ENCODE measurements at places on chromosomes 7 and 10.
A peak's percentile ranks its signal among the peaks of the same experiment; 100 is the strongest.

GRCh38 chr10:5812283-5813090, 747 bp downstream of the GDI2 start:
- peak; percentile 47 for DNase-seq

- DNase-seq = no peak
These were observed 192.2 kb downstream of the PARD3 start for GRCh38 chr10:34622945-34623344.

DNA sequence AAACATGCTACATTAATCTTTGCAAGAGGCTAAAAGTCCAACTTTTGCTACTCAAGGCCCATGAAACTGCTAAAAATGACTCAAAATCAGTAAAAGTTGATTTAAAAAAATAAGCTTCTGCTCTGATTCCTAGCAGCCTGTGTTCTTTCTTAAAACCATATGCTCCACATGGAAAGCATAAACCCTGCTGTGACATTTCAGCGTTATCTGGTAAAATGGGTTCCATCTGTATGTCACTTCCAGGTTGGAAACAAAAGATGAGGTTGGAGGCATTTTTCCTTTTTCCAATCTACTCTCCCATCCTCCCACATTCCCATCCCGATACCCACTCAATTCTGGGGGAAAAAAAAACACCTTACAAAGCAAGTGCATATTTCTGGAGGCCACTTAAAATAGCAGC, 439.5 kb downstream of the NEBL start:
- no peak for DNase-seq

GRCh38 chr7:99752356-99752755, 17.4 kb upstream of the CYP3A7 start:
- DNase-seq = no peak

GRCh38 chr7:129391546-129392171, 42.6 kb upstream of the STRIP2 start:
- no peak for DNase-seq

- DNase-seq = no peak
These were observed 689 bp upstream of the GTPBP4 start for GRCh38 chr10:987620-987869.

- no peak for DNase-seq
These were observed 28.2 kb downstream of the TDRD1 start for GRCh38 chr10:114207349-114207748.

GRCh38 chr7:98488167-98488566, 87.3 kb upstream of the BAIAP2L1 start:
- no peak for DNase-seq

- no peak for DNase-seq
These were observed 201.0 kb downstream of the CSTF2T start for GRCh38 chr10:51498424-51498823.

GRCh38 chr7:44194069-44194468, 4.8 kb upstream of the GCK start:
- no peak for DNase-seq

DNA sequence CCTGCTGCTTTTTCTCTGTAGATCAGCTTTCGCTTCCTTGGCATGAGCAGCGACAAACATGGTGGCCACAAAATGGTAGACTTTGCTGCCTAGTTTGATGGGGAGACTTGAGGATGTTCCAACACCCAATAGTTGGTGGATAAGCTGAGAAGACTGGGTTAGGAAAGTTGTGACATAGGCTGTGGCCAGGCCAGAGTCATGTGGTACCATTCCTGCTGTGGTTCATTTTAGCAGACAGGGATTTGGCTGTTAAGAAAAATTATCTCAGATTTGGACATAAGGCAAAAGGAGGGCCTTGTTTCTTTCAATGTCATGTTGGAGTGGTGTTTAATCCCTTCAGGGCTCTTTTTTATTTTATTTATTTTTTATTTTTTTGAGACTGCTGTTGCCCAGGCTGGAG, 26.6 kb upstream of the FAM180A start:
- no peak for DNase-seq

DNA sequence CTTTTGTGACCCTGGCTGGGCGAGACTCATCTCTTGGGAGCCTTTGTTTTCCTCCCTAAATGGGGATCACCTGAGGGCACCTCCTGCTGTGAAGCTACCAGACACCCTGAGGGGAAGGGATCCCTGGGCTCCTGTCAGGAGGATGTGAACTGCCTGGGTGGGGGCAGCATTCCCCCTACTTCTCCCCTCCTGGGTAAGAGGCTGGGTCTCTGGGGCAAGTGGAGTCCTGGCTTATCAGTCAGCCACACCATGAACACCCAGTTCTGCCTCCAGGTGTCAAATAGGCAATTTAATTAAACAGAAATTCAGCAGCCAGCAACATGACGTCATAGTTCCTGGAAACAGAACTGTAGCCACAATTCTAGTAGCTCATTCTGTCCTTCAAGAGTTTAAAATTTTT, 97.7 kb upstream of the RET start:
- no peak for DNase-seq

DNA sequence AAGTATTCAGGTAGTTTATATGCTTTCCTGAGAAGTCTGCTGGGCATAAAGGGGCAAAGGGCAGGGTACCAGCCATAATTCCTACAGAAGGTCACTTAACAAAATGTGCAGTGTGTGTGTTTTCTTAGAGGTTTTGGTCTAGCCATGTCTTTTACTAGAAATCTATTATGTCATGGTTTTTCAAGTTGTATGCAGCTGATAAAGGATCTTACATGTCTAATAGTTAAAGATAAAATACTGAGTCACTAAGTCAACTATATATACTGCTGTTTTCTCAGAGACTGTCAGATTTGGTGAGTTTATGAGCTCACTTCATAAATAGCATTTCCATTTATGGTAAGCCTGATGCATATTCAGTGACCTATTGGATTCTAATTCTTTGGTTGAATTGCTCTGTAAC, 7.7 kb downstream of the CASP2 start:
- DNase-seq = no peak

DNA sequence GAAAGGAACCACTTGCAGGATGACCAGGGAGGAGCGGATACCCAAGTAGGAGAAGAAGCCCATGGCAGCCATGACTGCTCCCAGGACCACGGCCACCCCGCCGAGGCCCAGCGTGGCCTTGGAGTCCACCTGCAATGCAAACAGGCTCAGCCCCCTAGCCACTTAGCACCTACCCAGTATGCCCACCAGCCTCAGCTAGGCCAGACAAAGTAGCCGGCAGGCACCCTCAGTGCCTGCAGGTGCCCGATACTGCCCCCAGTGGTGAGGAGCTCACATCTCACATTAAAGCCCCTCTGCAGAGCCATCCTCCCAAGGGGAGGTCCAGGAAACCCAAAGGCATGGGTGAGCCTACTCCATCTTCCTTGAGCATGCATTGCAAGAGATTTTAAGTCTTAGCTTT, 6.6 kb downstream of the NPC1L1 start:
- no peak for DNase-seq
